ENCODE measurements at places on chromosomes 13 and 19.
A peak's percentile ranks its signal among the peaks of the same experiment; 100 is the strongest.

- DNase-seq = no peak
Observed at GRCh38 chr13:69324090-69324886, 783.3 kb upstream of the ATXN8OS start.

DNA sequence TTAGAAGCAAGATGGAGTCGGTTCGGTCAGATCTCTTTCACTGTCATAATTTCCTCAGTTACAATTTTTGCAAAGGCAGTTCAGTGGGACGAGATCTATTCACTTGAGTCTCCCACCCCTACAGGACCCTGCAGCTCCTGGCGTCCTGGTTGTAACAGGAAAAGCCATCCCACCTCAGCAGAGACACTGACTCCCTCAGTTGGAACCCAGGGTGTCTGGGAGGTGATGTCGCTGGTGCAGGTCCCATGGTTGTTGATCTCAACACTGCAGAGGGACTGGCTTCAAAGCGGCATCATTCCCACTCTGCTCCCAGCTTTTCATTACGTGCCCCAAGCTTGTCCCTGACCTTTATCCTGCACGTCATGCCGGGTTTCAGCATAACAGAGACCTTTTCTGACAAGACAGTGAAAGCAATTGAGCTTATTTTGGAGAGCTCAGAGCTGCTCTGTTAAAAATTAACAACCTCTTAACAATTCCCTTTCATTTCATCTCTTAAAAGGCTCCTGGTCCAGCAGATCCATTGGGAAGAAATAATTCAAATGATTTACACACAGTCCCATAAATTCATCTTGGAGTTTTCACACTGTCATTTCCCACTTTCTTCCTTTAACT, 17.6 kb upstream of the COG3 start:
- DNase-seq = no peak

- DNase-seq = no peak
Observed at GRCh38 chr13:29756506-29756905, 93.9 kb downstream of the UBL3 start.

DNA sequence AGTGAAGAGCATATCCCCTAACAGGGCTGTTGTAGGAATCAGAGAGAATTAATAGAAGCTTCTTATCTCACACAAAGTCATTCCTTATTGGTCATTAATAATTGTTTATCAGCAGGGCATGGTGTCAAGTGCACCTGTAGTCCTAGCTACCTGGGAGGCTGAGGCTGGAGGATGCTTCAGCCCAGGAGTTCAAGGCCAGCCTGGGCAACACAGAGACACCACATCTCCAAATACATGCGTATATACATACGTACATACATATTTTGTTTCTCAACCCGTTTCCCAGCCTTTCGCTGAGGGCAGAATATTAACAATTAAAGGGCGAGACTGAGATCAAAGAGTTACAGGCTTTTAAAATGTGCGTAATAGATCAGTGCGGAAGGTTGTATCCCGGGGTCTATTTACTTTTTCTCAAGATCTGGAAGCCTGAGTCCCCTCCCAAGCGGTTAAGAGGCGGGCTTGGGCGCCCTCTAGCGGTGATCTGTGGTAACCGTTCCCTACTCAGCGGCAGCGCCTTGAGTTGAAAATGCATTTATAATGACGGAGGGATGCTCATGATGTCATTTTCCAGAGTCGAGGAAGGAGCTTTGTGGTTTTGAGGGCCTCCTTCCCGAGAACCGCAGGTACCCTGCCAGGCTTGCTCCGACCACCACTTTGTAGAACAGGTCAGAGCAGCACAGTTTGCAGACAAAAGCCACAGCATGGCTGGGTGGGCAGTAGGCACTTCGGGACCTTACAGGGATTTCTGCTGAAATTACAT, 169.6 kb upstream of the GPR12 start:
- DNase-seq = peak; percentile 64

DNA sequence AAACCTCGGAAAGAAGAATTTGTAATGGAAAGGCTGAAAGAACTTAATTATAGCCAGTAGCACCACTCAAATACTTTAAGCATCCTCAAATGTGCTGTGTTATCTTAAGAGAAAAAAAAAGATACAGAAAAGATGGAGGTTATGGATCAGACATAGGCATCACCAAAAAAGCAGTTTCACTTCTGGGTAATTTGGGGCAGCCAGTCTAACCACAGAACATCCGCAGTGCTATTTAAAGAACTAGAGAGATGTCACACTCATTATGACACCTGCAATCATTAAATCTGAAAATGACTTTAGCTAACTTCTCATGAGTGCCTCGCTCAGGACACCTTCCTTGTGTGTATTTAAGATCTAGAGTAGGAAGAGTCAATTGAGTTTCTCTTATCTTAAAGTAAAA, 211.8 kb downstream of the RBM26 start:
- DNase-seq = peak; percentile 28

All from stimulated activated CD4-positive, alpha-beta T cell treated with anti-CD3 and anti-CD28 coated beads, TNF-alpha, amount 100 ng/mL, for 48 hours (primary cell).